ENCODE measurements at places on chromosomes 5 and 9.

DNA sequence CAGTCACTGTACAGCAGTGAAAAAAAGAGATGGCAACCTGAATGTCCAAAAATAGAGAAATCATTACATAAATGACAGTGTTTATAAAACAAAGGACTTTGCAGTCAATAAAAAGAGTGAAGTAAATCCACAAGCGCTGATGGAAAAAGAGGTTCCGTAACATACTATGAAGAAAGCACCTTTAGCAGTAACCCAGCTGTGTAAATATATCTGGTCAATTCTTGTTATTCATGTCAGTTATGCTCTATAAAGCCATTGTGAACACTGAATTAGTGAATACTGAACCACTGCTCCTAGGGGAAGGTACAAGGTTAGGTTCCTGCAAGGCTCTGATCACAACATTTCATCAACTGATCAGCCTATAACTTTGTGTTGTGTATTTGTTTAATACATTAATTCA, 39.5 kb downstream of the CCNJL start:
- DNase-seq: no peak

DNA sequence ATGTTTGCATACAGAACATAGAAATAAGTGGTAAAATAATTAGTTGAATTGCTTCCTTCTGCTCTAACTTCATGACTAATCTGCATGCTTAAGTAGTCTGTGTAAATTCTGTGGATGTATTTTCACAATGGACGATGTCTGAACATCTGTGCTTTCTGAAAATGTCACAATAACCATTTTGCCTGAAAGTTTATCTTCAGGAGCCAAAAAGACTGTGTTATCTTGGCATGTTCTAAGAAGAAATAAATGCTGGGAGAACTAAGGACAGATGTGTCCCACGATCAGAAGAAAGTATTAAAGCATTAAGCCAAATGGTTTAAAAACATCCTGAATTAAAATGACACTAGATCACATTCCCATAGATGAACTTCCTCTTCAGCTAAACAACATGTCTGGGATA, 397.6 kb downstream of the SPOCK1 start:
- DNase-seq: no peak

GRCh38 chr5:122730037-122730436, 44.8 kb upstream of the SNX2 start:
- DNase-seq: no peak

DNA sequence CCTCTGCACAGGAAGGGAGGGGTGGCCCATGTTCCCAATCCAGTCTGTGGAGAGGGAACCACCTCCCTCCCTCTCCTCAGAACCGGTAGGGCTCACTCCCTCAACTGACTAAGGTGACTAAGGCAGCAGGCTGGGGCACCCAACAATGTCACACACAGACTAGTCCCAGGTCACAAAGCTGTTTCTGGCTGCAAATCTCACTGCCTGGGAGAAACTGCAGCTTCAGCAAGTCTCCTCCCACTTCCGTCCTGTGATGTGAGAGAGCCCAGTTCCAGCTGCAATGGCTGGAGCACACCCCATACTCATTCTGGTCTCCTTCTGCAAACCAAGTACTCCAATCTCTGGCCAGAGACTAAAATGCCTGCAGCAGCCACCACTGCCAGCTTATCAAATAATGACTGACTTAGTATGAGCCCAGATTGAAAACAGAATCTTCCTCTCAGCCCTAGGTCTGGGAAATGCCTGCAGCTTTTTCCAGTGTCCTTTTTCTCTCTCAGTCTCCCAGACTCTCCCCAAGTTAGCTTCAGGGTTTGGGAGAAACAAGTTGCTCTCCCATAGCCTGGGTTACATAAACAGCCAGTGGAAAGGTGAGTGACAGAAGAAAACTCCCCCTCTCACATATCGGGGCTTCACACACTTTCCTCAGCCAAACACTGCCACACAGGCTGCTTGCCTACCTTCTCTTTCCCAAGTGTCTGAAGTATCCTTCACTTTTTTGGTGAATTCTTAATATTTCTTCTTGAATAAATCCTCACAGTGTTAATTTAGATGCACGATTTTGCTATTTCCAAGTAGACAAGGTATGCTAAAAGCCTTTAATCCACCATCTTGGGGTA, 247.4 kb upstream of the RASA1 start:
- no peak for DNase-seq

DNA sequence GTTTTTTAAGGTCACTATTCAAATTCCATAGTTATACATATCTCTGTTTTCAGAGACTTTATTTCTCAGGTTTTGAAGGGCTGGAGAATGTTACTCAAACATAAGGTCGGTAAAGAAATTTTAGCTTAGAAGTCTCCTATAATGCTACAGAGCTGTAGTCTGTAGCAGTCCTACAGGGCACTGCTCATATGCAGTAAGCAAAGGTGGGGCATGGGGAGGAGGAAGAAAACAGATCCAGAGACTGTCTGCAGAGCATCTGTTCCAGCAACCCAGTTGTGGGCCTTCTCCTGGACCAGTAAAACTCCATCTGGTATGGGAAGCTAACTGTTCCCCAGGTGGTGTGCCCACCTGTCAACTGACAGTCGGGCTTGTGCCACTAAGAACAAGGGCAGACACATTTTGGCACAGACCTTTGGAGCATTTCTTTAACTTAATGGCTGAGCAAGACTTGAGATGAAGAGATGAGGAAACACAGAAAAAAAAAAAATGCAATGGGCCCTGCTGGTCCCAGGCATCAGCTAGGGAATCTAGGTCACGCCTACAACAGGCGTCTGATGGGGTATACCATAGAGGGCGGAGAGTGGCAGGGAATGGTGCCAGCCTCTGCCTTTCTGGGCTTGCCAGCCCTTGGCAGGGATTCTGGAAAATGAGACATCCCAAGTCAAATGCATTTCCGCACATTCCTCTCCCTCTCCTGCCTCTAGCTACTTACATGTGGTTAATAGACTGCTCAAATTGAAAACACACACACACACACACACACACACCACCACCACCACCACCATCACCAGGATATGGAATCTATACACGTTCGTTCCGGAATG, 218.9 kb downstream of the ARL15 start:
- no peak for DNase-seq

DNA sequence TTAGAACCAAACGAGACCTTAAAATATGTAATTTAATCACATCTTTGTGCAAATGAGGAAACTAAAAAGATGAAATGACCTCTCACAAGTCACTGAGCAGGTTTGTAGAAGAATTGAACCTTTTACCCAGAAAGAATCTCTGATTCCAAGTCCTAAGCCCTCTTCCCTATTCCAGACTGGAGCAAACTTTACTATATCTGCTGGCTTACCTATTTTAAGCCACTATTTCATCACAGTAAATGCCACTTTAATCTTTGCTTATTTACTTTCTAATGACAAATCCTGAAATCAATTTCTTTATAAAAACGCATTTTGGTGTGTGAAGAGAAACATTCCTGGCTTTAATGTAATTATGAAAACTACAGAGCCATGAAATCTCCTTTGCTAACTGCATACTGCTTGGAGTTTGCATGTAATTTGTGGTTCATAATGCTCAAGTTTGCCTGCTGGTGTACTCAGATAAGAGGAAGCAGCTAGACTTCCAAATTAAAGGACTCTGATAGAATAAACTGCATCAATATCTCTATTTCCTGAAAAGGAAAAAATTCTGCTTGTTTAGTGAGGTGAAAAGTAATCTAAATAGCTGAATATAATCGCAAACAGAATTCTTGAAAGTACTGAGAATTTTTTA, 121.2 kb downstream of the RAB3C start:
- no peak for DNase-seq

DNA sequence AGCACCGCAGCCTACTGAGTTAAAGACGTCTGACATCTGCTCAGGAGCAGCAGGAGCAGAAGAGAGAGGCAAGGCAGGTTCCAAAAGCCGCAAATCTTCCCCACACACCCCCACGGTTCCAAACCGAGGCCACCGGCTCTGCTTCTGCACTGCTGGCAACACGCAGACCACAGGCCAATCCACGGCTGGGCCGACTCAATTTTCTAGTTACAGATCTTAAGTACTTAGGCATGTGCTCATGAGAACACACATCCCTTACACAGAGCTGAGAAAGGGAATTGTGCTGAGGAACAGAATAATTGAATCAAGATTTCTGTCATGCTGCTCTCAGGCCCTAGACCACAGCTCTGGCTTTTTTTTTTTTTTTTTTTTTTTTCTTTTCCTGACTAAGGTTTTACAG, 32.6 kb downstream of the PAX5 start:
- no peak for DNase-seq

GRCh38 chr9:122158202-122158601, 1.4 kb downstream of the NDUFA8 start:
- DNase-seq: peak; percentile 5

GRCh38 chr9:107274096-107274495, 9.0 kb upstream of the RAD23B start:
- no peak for DNase-seq

DNA sequence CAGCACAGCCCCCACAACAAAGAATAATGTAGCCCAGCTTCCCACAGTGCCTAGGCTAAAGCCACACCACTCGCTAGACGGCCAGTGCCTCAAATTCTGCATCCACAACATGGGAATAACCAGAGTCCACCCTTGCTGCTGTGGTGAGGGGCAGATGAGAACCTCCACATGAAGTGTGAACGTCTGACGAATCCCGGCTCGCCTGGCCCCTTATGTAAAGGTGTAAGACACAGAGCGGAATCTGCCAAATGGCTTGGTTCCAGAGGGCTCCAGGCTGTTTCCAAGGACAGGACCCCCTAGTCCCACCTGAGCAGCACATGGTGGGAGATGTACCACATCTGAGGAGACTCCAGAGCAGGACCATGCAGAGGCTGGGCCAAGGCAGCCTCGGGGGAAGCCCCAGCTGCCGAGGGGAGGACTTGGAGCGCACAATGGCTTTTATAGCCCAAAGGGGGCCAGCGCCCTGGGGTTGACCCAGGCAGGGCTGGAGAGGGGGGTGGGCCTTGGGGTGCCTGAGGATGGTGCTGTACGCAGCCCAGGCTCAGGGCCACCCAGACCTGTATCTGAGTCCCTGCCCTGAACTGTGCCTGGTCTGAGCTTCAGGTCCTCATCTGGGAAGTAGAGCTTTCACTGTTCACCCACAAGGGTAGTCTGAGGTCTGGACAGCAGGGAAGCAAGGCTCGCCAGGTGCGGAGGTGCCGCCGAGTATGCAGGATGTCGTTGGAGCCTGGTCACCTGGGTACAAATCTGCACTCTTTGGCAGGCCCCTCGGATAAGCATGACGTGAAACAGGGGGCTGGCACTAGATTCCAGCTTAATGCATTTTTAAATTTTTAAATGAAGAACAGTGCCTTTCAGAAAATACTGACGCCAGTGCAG, 24.9 kb upstream of the SLC25A51 start:
- no peak for DNase-seq

- no peak for DNase-seq
Observed at GRCh38 chr9:7636838-7637467, 162.6 kb downstream of the DMAC1 start.

- no peak for DNase-seq
Observed at GRCh38 chr9:73380411-73380810, 228.7 kb downstream of the ANXA1 start.

- DNase-seq: no peak
Observed at GRCh38 chr5:103402851-103403250, 144.3 kb downstream of the MACIR start.

- no peak for DNase-seq
Observed at GRCh38 chr9:96725576-96725975, 52.3 kb downstream of the ZNF510 start.

DNA sequence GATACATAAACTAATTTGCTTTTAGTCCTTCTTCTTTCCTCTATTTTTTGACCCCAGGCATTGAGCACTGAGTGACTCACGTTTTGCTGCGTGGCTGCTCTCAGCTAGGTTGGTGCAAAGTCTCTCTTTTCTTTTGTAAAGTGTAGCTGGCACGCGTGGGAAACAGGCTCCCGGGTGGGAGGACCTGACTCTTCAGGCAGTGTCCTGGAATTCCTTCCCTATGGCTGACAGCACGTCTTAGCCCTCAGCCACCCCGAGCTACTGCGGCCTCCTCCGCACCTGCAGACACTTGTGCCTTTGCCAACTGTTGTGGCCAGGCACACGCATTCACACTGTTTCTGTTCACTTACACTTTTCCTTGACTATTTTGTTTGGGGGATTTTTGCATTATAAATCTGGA, 877 bp upstream of the SCGB3A1 start:
- DNase-seq: no peak

- no peak for DNase-seq
Observed at GRCh38 chr9:107367727-107368502, 84.8 kb downstream of the RAD23B start.

DNA sequence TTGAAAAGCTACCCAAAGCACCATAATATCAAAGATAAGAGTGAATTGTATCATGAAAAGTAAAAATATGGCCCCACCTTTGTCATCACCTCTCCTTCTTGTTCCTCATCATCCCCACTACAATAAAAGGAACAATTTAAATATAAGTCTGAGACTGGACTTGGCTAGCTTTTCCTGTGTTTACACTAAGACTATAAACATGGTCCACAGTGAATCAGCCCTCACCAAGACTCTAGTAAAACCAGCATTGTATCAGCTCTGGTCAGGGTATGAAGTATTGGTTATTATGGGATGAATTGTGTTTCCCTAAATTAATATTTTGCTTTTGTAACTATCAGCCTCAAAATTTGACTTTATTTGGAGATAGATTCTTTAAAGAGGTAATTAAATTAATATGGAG, 105.4 kb downstream of the SLC25A46 start:
- DNase-seq: no peak

DNA sequence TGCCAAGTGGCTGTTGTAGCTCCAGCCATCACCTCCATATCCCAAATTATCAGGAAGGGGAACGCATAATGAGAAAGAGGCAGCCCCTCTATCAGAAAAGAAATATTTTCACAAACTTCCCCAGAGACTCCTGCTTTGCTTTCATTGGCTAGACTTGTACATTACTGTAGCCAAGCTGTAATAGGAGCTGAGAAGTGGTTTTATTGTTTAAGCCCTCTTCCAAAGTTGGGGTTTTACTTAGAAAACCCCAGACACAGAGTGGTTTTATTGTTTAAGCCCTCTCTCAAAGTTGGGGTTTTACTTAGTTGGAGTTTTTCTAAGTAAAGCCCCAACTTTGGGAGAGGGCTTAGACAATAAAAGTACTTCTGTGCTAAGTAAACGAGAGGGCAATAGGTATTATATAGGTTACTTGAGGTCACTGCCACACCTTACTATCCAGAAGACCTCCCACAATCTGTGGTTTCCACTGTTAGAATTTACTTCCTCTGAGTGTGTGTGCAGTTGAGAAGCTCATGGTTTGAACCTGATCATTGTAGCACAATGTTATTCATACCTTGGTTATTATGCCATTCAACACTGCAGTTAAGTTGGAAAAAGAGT, 215.7 kb upstream of the OTULINL start:
- DNase-seq: no peak

GRCh38 chr5:14594378-14595074, 12.9 kb downstream of the OTULINL start:
- DNase-seq: no peak
